ENCODE measurements at places on chromosomes 4 and X.

GRCh38 chr4:119873794-119874325 lies 192.8 kb downstream of the MAD2L1 start:
- no peak for DNase-seq

DNA sequence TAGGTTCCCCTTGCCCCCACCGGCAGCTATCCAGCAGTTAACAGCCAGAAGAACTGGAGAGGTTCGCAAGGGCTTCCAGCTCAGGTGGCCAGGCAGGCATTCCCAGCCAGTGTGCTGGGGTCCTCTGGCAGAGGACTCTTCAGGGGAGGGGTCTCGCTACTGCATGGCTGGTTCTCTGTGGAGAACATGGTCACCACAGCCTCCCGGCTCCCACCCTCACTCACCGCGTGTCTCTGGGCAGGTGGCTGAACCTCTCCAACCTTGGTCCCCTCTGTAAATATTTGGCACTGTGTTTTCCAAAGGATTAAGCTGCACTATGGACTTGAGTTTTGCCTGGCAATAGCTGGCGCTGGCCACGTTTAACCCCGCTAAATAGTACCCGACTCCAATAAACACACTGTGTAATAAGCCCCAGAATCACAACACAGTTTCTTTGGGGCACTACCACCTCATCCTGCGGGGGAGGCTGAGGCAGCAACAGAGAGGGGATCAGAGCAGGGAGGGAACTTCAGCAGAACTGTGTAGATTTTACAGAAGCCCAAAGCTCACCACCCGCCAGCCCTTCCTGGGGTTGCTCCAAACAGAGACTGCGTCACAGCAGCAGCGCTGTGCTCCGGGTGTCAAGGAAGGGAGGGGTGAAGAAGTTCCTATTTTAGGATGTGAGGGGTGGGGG lies 15.2 kb downstream of the BCOR start:
- DNase-seq, result no peak

- DNase-seq, result no peak
Observed at GRCh38 chr4:24700118-24700517, 95.3 kb upstream of the SOD3 start.

- no peak for DNase-seq
Observed at GRCh38 chrX:130184857-130185256, 13.1 kb downstream of the RAB33A start.

DNA sequence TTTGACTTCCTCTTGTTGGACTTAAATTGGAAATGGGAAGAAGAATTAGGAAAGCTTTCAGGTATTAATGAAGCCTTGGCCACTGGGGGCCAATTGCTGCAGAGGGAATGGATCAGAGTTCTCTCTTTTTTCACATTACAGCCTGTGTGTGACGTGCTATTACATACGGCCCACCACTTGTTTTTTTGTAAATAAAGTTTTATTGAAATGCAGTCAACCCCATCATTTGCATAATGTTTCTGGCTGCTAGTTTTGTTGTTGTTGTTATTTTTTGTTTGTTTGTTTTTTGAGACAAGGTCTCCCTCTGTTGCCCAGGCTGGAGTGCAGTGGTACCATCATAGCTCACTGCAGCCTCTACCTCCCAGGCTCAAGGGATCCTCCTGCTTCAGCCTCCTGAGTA lies 98.4 kb downstream of the ASMT start:
- DNase-seq, result no peak

- no peak for DNase-seq
Observed at GRCh38 chrX:17769701-17770269, 32.5 kb downstream of the SCML1 start.

All from GM13976 (cell line).